Heart right ventricle (tissue), 16 donors: ENCODE measurements at places on chromosomes 5 and 9. TPM values are rescaled to one million over a fixed set of nuclear protein-coding genes. Genes with fewer than 3 reads are reported as not detected.

GRCh38 chr5:179427032-179427675, 81.9 kb upstream of the ADAMTS2 start:
- no peak for DNase-seq
- no peaks in the 10 kb centered on the region for H3K36me3 ChIP-seq
- H3K27me3 ChIP-seq: peaks cover 19% of the 10 kb centered on the region
- no peak overlapping the region for H3K27ac ChIP-seq
- no peak overlapping the region for H3K4me3 ChIP-seq
- H3K4me1 ChIP-seq: no peaks in the 10 kb centered on the region

GRCh38 chr5:21225223-21226064, 1237.4 kb upstream of the CDH18 start:
- no peak for DNase-seq
- no peak overlapping the region for H3K4me3 ChIP-seq
- H3K27me3 ChIP-seq: no peaks in the 10 kb centered on the region
- no peaks in the 10 kb centered on the region for H3K36me3 ChIP-seq
- H3K27ac ChIP-seq: no peak overlapping the region

Gene ABLIM3
- 53.6 TPM for polyA plus RNA-seq

DNA sequence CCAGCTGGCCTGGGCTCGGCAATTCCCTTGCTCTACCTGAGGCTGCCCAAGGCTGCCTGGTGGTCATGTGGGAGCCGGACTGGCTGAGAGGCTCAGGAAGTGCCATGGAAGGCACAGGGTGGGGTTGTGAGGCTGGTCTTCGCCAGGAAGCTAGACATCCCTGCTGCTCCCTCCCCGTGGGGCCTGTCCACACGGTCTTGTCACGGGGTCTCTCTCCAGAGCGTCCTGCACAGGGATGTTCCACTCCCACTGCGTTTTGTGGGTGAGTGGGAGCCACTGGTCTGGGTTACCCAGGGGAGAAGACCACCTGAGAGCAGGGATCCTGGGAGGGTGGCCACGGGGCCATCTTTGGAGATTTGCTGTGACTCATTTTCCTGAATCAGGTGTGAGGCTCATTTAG, 11.6 kb downstream of the GADD45G start:
- no peak for DNase-seq
- H3K4me1 ChIP-seq: peaks cover 3% of the 10 kb centered on the region
- H3K27ac ChIP-seq: no peak overlapping the region
- H3K36me3 ChIP-seq: no peaks in the 10 kb centered on the region
- H3K4me3 ChIP-seq: no peak overlapping the region

DNA sequence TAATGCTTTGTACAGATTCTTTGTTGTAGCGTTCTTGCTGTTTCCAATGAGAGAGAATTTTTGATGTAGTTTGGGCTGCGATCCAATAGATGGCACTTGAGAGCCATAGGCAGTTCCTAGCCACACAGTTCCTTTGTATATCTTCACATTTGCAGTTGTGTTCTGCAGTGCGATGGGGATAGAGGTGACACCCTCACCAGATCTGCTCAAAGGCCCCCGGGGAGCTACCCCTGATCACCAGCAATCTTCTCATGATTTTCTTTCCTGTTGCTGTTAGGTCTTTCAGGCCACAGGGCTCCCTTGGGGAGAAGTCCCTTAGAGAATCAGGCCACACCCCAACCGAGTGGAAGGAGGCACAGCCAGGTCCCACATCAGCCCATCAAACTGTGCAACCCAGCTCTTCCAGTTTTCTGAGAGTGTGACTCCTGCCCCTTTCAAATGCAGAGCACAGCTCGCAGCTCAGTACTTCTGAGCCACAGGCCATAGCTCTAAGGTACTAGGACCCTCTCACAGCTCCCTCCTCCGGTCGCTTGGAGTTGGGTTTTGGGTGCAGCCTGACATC, 353.7 kb downstream of the SLCO4C1 start:
- H3K4me1 ChIP-seq: no peaks in the 10 kb centered on the region
- no peak overlapping the region for H3K27ac ChIP-seq
- no peak for DNase-seq
- no peaks in the 10 kb centered on the region for H3K36me3 ChIP-seq
- H3K4me3 ChIP-seq: no peak overlapping the region
- no peaks in the 10 kb centered on the region for H3K27me3 ChIP-seq

DNA sequence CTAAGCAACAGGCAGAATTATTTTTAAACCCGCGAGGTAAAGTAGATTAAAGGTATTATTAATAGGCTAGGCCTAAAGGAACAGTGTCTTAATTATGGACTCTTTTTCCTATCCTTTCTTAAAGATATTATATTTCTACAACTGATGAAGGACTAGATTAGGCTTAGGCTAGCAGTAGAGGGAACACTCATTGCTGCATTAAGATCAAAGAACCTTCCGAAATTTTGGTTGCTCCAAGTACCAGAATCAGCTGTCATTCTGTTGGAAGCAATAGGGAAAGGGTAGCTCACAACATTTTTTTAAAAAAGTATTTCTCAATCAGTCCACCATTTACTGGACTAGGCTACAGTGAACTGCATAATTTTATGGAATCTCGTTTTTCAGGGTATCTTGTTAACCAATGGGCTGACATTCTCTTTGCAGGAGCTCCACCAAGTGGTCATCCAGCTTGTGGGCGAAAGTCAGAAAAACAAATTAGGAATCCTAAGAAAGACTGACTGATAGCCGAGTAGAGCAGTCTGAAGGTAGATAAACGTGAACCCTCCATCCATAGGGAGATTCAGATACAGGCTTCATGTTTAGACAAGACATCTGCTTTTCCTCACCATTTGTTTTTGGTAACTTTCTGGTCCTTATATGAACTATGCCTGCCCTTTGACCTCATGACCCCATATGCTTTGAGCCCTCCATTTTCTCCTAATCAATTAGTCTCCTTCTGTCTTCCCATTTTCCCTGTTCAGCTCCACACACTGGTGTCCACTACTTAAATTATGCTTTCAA, 103.6 kb upstream of the CHD1 start:
- peak overlapping the region; percentile 88 for H3K27ac ChIP-seq
- no peaks in the 10 kb centered on the region for H3K36me3 ChIP-seq
- DNase-seq: no peak
- peaks cover 8% of the 10 kb centered on the region for H3K4me1 ChIP-seq

DNA sequence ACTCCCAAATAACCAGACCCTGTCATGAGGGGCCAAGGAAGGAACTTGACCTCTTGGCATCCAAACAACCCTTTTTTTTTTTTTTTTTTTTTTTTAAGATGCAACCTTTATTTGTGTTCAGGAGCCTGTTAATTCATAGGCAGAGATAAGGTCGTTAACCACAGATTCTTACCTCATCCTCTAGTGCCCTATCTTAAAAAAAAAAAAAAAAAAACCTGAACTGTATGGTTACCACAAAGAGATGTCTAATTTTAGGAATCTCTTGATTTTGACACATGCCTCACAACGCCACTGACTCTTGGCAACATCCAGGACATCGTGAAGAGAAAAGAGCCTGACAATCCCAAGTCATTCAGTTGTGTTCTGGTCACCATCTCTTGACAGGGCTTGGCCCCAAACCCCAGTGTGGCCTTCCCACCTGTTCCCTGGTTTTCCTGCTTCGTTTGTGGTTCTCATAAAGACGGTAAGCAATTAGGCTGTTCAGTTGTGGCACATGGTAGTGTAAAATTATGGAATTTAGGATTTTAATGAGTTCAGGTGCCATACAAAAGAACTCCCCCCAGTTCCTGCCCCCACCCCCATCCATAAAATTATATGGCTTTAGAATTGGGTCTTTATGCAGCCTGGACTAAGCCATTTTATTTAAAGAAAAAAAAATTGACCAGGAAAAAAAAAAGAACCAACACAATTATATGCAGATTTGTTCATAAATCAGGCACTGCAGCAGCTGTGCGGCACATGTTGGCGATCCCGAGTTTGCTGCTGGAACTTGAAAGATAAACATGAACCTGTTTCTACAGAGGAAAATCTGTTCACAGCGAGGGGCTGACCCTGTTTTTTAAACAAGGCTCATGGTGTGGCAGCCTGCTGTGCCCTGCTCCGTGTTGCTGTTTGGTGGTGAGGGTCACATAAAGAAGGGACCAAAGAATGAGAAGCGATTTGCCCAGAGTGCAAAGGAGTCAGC, 267.8 kb upstream of the CLINT1 start:
- no peak overlapping the region for H3K27ac ChIP-seq
- H3K4me1 ChIP-seq: no peaks in the 10 kb centered on the region

Gene IGFBPL1
- polyA plus RNA-seq: not detected

Gene TMEM252
- not detected for polyA plus RNA-seq

Gene CDC20B
- not detected for polyA plus RNA-seq

Gene SAXO1
- not detected for polyA plus RNA-seq

GRCh38 chr9:133154097-133154989, 9.4 kb downstream of the GBGT1 start:
- no peak overlapping the region for H3K4me3 ChIP-seq
- peaks cover 12% of the 10 kb centered on the region for H3K4me1 ChIP-seq
- no peaks in the 10 kb centered on the region for H3K27me3 ChIP-seq
- no peaks in the 10 kb centered on the region for H3K36me3 ChIP-seq

DNA sequence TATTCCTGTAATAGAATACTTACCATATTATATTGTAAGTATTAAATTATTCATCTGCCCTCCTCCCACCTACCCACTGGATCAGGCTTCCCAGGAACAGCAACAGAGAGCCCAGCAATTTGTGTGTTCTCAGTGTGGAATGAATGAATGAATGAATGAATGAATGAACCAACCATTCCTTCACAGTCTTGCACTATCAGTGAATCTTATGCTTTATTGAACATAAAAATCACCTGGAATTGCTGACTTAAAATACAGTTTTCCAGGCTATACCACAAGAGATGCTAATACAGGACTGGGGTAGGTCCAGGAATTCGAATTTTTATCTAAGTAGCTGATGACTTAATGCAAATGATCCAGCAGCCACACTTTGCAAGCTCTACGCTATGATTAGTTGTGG, 51.6 kb downstream of the DOCK8 start:
- no peaks in the 10 kb centered on the region for H3K27me3 ChIP-seq
- H3K4me3 ChIP-seq: no peak overlapping the region
- no peak for DNase-seq

GRCh38 chr5:68354315-68354714, 138.8 kb downstream of the PIK3R1 start:
- no peak overlapping the region for H3K4me3 ChIP-seq
- no peak overlapping the region for H3K27ac ChIP-seq
- no peaks in the 10 kb centered on the region for H3K27me3 ChIP-seq
- no peaks in the 10 kb centered on the region for H3K36me3 ChIP-seq

DNA sequence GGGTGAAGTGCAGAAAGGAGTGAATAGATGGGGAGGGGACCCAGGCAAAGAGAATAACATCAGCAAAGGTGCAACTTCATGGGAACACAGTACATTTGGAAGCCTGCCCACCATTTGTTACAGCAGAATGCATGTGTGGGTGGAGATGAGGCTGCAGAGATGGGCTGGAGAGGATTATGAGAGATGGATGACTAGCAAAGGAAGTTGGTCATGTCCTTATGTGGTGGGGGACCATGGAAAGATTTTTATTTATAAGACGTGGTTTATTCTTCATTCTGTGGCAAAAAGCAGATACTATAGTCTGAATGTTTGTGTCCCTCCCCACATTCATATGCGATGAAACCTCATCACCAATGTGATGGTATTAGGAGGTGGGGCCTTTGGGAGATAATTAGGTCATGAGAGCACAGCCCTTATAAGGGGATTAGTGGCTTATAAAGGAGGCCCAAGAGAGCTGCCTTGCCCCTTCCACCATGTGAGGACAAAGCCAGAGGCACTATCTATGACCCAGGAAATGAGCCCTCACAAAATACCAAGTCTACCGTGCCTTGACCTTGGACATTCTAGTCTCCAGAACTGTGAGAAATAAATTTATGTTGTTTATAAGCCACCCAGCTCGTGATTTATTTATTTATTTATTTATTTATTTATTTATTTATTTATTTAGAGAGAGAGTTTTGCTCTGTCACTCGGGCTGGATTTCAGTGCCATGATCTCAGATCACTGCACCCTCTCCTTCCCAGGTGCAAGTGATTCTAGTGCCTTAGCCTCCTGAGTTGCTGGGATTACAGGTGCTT, 483.7 kb downstream of the RAB3C start:
- H3K4me3 ChIP-seq: no peak overlapping the region
- H3K27me3 ChIP-seq: no peaks in the 10 kb centered on the region
- peaks cover 11% of the 10 kb centered on the region for H3K4me1 ChIP-seq
- DNase-seq: no peak

DNA sequence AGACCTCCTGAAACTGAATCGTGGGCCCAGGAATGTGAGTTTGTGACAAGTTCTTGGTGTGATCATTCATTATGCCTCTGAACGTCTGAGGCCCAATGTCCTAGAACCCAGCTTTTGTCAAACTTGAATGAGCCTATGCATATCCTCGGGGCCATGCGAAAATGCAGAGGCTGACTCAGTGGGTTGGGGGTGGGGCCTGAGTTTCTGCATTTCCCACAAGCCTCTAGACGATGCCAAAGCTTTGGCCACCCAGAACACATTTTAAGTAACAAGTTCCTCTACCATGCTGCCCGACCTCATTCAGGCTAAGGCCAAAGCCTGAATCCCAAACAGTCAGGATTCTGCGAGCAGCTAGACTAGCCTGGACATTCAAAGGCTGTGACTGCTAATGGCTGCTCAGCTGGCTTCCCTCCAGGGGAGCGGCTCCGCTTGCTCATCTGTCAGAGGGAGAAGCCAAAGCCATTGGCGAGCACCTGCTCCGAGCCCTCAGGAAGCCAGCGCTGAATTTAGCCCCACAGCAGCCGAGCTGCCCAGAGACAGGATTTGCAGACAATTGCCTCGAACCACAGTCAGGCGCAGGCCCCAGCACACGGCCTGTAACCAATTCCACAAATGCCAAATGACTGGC, 177.5 kb downstream of the ZDHHC21 start:
- no peaks in the 10 kb centered on the region for H3K4me1 ChIP-seq
- no peak overlapping the region for H3K27ac ChIP-seq
- H3K4me3 ChIP-seq: no peak overlapping the region
- no peak for DNase-seq
- H3K27me3 ChIP-seq: no peaks in the 10 kb centered on the region

Gene SMIM33
- not detected for polyA plus RNA-seq

GRCh38 chr5:102797322-102797884, 42.3 kb downstream of the PAM start:
- H3K36me3 ChIP-seq: no peaks in the 10 kb centered on the region
- no peak for DNase-seq
- peaks cover 23% of the 10 kb centered on the region for H3K4me1 ChIP-seq
- no peak overlapping the region for H3K4me3 ChIP-seq

DNA sequence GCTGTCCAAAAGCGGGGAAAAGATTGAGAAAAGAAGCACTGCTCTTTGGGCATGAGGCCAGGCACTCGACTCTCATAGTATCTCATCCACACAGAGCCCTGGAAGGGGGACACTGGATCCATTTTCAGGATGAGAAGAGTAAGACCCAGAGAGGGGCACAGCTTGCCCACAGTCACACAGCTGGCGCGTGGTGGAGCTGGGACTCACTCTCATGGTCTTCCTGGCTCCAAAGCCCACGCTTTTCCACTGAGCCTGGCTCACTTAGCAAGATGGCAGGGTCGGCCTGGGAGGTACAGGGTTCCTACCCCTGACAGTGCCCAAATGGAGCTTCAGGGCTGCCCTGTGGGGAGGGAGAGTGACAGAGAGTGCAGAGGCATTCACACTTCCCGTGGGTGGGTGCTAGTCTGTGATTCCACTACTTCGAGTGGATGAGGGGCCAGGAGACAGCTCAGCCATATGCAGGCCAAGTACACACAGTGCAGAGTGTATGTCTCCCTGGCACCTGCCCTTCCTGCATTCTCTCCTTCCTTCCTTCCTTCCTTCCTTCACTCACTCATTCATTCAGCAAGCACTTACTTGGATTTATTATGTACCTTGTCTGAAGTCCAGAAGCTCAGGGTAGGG, 18.3 kb upstream of the IGFBPL1 start:
- no peaks in the 10 kb centered on the region for H3K4me1 ChIP-seq
- H3K27me3 ChIP-seq: no peaks in the 10 kb centered on the region
- H3K27ac ChIP-seq: no peak overlapping the region
- H3K4me3 ChIP-seq: no peak overlapping the region
- DNase-seq: no peak

GRCh38 chr9:36165826-36166167, 3.4 kb upstream of the CCIN start:
- no peak for DNase-seq
- peaks cover 6% of the 10 kb centered on the region for H3K27me3 ChIP-seq
- no peaks in the 10 kb centered on the region for H3K36me3 ChIP-seq

Gene TTC23L
- polyA plus RNA-seq: not detected
